ENCODE measurements at places on chromosomes 11 and 22.

GRCh38 chr11:112965656-112966055 lies 4.4 kb downstream of the NCAM1 start:
- no peak for DNase-seq

GRCh38 chr11:130413405-130414106 lies 14.9 kb downstream of the ADAMTS8 start:
- no peak for DNase-seq

DNA sequence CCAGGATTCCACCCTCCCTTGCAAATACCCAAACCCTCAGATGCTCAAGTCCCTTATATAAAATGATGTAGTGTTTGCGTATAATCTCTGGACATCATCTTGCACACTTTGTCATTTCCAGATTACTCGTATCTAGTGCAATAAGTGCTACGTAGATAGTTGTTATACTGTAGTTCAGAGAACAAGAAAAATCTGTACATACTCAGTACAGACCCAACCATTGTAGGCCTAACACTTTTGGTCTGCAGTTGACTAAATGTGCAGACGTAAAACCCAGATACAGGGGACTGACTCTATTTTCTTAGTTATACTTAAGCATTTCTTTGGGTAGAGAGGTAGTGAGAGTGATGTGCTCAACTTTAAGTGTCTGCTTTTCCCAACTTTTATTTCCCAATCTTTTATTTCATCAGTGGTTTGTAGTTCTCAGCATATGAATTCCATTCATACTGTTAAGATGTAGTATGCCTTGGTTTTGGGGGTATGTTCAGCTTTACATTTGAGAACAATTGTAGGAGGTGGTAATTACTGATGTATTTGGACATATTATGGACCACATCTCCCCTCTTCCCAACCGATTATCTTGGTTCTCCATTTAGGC lies 43.9 kb downstream of the DDX6 start:
- no peak for DNase-seq

DNA sequence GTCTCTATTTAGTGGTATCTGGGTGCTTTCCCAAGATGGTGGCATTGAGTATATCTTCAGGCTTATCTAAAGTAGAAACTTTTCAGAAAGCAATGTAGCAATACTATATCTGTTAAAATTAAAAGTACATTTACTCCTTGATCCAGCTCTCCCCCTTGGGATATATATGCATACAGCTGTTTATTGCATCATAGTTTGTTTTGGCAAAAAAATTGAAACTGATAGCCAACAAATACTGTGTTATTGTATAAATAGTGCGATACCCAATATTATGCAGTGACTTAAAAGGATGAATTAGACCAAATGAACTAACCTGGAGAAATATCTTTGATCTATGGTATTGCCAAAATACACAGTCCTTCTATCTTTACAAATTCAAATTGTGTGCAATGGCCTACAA lies 8.4 kb upstream of the OR10A3 start:
- DNase-seq, result no peak

- DNase-seq, result no peak
Measured at GRCh38 chr22:36360011-36360410, 27.8 kb downstream of the MYH9 start.

DNA sequence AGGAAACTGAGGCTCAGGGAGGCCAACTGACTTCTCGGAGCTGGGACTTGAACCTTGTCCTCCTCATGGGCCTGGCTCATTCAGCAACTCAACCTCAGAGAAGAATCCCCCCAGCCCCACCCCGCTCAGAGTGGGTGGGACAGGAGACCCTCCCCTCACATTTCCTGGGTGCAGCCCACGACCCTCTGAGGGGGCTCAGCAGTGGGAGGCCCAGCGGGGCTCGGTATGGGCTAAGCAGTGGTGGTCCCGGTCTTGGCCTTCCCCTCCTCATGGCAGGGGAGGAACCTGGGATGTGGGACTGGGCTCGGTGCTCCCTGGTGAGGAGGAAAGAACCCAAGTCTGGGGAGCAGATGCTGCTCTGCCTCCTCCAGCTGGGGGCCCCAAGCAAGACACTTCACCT lies 14.2 kb upstream of the CABP7 start:
- no peak for DNase-seq

- DNase-seq, result no peak
Measured at GRCh38 chr11:122852796-122853160, 14.5 kb downstream of the CRTAM start.

- no peak for DNase-seq
Measured at GRCh38 chr22:32469799-32470212, 4.8 kb upstream of the FBXO7 start.

DNA sequence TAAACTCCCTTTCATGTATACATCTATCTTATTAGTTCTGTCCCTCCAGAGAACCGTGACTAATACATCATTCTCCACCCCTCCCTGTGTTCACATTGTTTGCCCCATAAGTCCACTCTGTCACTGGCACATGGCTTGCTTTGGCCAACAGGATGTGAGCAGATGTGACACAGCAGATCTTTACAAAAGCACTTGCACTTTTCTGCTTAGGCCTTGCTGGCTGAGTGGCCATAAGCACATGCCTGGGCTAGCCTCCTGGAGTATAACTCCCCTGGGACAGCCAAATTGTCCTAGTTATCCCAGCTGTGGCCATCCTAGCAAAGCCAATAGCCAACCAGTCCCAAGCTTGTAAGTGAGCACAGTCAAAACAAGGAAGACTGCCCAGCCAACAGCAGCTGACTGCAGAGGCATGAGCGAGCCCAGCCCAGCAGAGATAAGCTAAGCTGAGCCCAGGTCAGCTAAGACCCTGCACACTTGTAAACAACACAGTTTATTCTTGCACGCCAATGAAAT lies 9.7 kb upstream of the RCN1 start:
- DNase-seq, result no peak

- DNase-seq, result no peak
Measured at GRCh38 chr22:38479096-38479837, 11.4 kb downstream of the KDELR3 start.

- no peak for DNase-seq
Measured at GRCh38 chr11:69620683-69621290, 20.2 kb upstream of the CCND1 start.

DNA sequence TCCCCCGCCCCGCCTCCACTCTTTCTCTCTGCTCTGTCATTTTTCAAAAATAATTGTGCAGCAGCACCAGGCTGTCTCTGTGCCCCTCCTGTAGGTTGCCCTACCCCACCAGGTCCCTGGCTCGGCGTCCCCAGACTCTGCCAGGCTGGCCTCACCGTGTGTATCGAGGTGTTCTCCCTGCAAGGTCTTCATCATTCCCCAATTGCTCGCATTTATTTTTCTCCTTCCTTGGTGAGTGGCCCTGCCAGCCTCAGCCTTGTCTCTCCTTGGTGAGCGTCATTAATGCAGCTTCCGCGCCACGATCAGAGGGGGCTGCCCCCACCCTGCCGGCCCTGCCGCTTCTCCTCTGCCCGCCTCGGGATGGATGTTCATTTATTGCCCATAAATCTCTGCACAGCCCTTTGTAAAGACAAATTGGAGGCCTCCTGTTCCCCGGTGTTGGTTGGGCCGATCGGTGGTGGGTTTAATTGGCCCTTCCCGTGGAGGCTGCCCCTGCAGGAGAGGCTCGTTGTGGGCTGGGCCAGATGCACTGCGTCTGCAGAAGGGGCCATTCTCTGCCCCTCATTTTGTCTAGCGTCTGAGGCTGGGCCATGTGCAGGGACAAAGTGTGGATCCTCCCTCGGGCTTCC lies 33.2 kb downstream of the RTN4R start:
- DNase-seq, result no peak

DNA sequence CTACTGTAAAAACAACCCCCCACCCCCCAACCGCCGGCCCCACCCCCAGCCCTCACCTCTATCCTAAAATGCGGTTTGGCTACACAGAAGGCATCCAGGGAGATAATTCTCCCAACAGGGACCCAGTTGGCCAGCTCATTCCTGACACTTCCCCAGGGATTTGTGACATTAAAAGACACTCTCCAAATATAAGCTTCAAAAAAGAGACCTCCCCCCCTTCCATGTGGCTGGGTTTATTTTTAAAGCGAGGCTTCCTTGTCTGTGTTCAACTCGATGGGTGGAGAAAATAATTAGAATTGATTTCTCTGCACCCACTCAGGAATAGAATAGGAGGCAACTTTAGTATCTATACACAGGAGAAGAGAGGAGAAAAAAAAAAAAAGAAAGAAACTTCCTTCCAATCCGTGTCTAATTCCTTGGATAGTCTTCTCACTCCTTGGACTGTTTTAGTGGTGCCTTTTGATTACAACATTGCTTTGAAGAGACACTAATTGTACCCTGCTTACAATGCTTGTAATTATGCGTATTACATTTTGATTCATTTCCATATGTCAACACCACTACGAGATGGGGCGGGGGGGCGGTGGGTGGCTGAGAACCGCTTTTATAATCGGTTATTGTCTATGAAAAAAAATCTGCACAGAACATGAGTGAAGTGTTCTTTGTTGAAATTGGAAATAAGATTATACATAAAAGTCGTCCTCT lies 500.4 kb downstream of the MIAT start:
- DNase-seq, result no peak

- DNase-seq, result no peak
Measured at GRCh38 chr11:66818231-66818955, 24.8 kb upstream of the RCE1 start.

- no peak for DNase-seq
Measured at GRCh38 chr11:78339483-78339882, 78.1 kb downstream of the GAB2 start.

GRCh38 chr11:36376888-36377758 lies 81.0 kb downstream of the PRR5L start:
- DNase-seq, result peak; percentile 61

DNA sequence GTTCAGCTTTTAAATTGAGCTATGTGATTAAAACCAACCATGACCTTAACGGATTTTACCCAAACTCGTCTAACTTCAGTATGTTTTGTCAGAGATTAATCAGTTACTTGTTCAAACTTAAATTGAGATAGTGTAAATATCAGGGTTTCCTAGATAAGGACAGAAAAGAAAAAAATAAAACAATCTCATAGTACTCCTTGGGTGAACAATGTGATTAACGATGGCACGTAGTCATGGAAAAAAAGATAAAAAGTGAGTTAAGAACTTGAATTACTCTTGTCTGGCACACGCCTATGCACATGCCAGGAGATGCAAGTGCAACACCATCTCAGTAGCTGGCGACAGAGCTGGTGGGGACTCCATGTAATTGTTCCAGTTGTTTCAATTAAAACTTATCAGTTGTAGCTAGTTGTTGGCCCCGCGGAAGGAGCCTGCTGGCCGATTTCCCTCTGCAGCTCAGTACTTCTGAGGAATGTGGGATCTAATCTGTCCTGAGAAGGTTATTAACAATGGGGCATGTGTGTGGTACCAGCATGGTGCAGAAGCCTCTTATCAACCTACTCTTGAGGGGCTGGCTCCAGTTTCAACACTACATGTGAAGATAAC lies 3.0 kb downstream of the RASSF10 start:
- no peak for DNase-seq

DNA sequence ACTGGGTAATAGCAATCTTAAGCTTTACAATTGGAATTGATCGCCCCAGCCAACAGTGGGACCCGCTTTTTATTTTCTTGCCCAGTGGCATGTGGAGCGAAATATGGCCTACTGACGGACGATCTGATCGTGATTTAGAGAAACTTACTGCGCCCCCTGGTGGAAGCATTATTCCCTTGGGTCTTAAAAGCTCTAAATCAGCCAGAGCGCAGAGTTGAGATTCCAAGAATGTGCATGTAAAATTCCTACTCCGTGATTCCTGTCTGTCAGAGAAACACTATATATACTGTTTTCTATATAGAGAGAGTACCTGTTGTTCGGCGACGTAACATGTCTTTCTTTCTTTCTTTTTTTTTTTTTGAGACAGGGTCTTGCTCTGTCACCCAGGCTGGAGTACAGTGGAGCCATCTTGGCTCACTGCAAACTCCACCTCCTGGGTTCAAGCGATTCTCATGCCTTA lies 3.7 kb upstream of the DPF2 start:
- peak; percentile 92 for DNase-seq

DNA sequence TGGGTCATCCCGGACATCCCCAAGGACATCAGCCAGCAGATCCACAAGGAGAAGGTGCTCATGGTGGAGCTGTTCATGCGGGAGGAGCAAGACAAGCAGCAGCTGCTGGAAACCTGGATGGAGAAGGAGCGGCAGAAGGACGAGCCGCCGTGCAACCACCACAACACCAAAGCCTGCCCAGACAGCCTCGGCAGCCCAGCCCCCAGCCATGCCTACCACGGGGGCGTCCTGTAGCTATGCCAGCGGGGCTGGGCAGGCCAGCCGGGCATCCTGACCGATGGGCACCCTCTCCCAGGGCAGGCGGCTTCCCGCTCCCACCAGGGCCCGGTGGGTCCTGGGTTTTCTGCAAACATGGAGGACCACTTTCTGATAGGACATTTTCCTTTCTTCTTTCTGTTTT lies 15.3 kb upstream of the FADD start:
- no peak for DNase-seq

GRCh38 chr11:96288915-96289314 lies 54.1 kb downstream of the MAML2 start:
- no peak for DNase-seq

DNA sequence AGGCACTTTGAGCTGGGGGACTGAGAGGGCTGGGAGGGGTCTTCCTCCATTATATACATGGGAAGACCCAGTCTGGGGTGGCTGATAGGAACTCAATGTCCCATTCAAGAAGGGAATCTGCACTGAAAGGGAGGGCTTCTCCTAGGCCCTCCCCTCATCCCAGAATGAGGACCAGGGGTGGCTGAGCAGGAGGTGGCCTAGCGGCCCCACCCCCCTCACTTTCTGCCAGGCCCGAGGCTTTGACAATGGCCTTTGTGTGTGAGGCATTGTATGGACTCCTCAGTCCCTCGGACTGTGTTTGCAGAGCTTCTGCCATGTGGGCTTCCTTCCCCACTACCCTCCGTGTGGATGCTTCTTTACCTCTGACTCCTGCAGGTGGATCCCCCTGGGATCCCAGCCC lies 65.7 kb downstream of the NECTIN1 start:
- DNase-seq, result no peak

- peak; percentile 70 for DNase-seq
Measured at GRCh38 chr22:36986242-36986821, 32.9 kb downstream of the TST start.

- DNase-seq, result no peak
Measured at GRCh38 chr22:28594797-28595462, 84.7 kb downstream of the TTC28 start.

DNA sequence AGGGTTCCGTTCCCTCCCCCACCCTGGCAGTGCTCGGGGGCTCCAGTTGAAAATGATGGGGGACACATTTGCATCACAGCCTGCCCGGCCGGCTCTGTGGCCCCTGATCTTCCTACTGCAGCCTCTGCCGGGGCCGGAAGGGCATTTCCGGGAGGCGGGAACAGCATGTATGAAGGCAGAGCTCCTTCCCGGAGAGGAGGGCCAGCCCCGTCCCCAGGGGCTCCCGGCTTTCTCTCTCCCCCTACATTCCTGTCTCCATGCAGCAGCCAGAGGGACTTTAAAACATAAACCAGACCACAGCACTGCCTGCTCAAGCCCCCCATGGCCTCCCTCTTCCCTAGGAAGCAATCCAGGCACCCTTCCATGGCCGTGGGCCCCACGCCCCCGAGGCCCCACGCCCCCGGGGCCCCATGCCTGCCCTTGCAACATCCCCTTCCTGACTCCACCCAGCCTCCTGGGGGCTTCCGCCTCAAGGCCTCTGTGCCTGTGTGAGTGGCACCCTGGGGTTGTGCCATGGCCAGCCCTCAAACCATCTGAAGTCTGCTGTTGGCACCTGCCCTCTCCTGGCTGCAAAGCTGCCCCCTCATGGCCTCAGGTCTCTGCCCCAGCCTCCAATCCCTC lies 73.1 kb downstream of the CDKN1C start:
- DNase-seq, result no peak
